ENCODE measurements at places on chromosomes 13 and 19.
A peak's percentile ranks its signal among the peaks of the same experiment; 100 is the strongest.

- DNase-seq: no peak
Measured at GRCh38 chr19:17951157-17951989, 15.5 kb upstream of the KCNN1 start.

DNA sequence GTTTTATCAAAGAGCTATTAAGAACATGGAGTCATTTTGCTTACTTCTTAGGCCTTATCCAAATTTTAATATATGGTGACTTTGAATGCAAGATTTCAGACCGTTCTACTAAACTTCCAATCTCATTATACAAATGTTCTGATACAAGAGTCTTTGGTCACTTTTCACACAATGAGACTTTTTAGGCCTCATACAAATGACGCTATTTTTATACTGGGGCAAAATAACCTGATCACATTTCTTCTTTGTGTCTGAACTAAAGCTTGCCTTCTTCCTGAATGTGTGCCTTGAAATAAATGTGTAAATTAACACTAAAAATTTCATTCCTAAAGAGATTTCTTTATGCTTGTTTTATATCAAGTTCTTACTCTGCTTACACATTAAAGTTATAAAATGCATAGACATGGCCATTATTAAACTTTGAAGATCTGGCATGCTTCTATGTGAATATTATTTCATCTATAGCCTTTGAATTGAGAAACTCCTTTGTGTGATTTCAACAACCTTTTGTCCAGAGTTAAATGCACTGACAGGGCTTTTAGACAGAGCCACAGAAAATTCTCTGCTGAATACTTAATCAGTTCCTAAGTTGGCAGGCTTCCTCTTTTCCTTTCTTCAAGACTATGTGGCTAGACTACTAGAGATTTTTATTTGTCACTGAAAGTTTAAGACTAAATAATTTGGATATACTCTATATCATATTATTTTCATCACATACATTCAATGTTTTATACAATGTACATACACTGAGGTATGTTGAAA, 86.1 kb downstream of the EDNRB start:
- DNase-seq: peak; percentile 71

DNA sequence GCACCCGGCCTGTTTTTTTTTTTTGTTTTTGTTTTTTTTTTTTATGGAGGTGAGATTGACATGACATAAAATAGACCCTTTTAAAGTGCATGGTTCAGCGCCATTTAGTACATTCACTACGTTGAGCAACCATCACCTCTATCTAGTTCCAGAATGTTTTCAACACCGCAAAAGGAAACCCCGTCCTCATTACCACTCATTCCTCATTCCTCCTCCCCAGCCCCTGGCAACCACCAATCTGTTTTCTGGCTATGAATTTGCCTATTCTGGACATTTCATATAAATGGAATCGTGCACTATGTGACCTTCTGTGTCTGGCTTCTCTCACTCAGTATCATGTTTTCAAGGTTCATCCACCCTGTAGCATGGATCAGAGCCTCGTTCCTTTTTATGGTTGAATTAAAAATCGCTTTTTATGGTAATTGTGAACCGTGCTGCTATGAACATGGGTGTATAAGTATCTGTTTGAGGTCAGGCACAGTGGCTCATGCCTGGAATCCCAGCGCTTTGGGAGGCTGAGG, 9.9 kb upstream of the ADGRE5 start:
- no peak for DNase-seq

DNA sequence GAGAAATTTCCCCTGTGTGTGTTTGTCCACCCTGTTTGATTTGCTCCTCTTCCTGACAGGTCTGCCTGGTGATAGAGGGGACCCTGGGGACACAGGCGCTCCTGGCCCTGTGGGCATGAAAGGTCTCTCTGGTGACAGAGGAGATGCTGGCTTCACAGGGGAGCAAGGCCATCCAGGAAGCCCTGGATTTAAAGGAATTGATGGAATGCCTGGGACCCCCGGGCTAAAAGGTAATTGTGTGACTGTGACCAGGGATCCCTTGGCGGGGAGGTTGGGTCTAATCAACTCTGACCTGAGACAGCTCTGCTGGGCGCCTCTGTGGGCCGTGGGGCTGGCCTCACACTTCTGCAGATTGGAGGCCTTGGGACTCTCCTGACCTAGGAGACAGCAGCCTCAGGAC, 81.4 kb downstream of the RAB20 start:
- DNase-seq: no peak

- no peak for DNase-seq
Measured at GRCh38 chr13:110068176-110068473, 238.8 kb downstream of the COL4A1 start.

DNA sequence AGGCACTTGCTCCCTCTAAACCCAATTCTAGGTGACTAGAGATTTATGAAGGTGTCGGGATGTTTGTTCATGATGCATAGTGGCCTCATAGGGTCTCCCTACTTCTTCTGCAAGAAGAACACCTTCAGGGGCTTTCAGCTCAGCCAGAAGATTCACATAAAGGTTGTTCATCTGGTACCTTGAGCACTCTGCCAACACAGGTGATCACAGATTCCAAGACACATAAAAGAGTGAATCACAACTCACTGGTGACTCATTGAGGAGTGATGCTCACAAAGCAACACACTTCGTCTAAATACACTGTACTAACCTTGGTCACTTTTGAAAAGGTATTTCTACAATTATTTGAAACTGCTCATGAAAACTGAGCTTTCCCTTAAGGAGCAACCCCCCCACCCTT, 6.8 kb upstream of the ZNF324 start:
- DNase-seq: no peak

DNA sequence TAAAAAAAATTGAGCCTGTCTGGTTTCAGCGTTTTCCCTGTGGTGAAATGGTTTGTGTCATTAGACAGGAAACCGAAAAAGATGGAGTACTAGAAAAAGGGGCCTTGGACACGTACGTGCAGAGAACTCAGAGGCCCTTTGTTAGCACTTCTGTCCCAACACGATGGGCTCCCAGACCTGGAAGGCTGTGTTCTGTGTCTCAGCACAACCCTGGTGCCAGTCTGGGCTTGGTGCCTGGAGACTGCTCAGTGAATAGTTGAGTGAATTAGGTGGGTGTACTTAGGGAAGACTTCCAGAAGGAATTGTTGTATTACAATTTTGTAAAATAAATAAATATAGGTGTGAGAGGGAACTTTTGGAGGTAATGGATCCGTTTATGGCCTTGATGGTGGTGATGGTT, 8.7 kb downstream of the ZNF71 start:
- peak; percentile 80 for DNase-seq

GRCh38 chr13:97434397-97435201, 630 bp downstream of the RAP2A start:
- DNase-seq: peak; percentile 56

- no peak for DNase-seq
Measured at GRCh38 chr13:94993616-94994015, 281.3 kb upstream of the SOX21 start.

DNA sequence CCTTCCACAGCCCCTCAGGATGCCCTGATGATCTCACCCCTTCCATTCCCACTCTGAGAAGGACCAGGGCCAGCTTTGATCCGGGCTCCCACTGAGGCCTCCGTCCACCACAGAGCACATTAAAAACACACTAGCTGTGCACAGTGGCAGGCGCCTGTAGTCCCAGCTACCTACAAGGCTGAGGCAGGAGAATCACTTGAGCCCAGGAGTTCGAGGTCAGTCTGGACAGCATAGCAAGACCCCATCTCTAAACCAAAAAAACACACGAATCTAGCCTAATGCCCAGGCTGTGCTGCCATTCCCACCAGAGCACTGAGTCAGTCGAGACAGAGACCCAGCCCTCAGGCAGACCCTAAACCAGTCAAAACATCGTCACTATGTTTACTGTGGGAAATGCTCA, 14.1 kb downstream of the RFX1 start:
- DNase-seq: no peak

DNA sequence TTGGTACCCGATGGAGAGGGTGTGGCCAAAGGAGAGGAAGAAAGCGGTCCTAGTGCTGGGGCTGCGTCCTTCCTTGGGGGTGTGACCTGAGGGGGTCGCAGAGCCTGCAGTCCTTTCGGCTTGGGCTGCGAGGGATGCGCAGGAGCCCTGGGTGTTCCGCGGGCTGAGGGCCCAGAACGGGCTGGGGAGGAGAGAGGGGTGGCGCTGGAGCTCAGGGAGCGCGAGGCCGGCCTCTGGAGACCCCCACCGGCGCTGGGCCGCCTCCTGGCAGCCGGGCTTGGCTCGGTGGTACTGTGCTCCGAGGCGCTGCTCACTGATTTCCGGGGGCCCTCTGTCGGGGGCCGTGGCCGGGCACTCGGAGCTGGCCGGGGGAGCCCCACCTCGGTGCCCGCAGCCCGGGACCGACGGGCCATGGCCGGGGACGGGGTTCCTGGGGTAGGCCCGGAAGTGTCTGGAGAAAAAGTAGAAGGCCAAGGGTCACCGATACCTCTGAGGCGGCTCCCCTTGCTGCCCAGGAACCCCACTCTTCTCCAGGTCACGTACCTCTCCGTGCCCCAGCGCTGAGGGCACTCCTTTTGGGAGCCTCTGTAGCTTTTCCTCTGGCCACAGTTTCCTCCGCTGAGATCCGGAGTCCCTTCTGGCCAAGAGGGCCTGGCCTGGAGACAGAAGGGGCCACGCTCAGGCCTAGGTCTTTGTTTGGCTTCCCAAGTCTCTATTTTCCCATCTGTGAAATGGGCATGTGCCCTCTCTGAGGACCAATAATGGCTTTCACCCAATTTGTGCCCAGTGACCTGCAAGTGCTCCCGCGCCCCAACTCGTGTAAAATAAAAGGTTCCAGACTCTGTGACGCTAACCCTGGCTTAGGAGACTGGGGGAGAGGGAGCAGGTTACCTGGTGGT, 1.6 kb downstream of the PRR36 start:
- DNase-seq: no peak

GRCh38 chr19:3656073-3656746, 29.6 kb upstream of the CACTIN start:
- DNase-seq: no peak

- DNase-seq: no peak
Measured at GRCh38 chr19:5850743-5851293, 431 bp downstream of the FUT3 start.

DNA sequence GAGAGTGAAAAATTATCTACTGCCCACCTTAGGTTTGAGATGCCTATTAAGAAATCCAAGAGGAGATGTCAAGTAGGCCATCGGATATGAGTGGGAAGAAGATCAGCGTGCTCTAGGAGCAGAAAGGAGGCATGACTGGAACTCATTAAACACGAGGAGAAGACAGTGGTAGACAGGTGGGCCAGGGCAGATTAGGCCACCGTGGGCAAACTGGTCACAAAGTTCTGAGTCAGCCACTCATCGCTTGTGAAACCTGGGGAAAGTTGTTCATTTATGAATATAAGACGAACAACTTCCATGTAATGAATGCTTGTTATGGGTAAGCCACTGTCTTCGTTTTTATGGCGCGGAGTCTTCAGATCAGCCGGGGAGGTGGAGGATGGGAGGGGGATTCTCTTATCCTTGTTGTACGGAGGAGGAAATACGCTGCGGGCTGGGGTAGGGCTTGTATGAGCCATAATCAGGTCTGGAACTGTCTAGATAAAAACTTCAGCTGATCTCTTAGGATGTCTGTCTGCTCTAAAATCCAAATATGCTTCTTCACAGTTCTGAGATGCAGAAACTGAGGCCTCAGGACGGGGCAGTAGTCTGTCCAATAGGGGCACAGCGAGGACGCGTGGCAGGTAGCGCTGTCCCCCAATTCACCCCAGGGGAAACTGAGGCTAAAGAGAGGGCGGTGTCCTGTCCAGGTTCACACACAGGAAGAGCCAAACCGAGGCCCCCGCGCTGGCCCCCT, 1.1 kb upstream of the ZNF444 start:
- no peak for DNase-seq

DNA sequence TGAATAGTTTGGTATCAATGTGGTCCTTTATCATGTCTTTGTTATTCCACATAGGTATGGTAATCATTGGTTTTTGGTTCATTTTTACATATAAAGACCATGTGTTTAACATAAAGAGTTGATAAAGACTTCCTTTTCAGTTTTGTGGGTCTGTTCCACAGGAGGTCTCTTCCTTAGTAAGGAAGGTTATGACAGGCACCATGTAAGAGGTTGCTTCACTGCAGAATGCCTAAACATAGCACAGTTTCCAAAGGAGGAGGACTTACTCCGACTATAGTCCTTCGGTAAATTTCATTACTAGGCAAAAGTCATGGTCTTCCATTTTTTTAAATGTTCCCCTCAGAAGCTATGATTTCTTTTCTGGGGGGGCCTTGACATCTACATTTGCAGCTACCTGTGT, 27.1 kb upstream of the PCDH17 start:
- no peak for DNase-seq

GRCh38 chr13:93614776-93615175, 388.2 kb downstream of the GPC6 start:
- DNase-seq: no peak

GRCh38 chr19:17842663-17843291, 5.0 kb downstream of the JAK3 start:
- DNase-seq: no peak

- no peak for DNase-seq
Measured at GRCh38 chr13:18996221-18996620, 185.4 kb downstream of the TUBA3C start.

DNA sequence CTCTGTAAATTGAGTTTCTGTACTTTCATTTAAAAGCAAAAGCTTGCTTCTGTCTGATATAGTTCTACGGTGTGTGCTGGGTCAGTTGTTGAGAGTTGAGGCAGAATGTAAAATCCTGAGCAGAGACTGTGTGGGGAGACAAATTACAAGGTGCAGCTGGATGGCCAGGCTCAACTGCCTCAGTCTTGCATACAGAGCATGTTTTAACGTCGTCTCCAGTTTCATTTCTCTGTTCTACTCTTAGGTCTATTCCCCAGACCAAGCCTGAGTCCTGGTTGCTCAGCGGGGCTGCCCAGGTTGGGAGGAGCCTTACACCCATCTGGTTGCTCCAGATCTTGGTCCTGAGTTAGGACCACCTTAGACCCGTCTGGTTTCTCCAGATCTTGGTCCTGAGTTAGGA, 54.4 kb upstream of the MEDAG start:
- no peak for DNase-seq

GRCh38 chr13:102569488-102569887, 27.3 kb upstream of the TPP2 start:
- DNase-seq: peak; percentile 63

DNA sequence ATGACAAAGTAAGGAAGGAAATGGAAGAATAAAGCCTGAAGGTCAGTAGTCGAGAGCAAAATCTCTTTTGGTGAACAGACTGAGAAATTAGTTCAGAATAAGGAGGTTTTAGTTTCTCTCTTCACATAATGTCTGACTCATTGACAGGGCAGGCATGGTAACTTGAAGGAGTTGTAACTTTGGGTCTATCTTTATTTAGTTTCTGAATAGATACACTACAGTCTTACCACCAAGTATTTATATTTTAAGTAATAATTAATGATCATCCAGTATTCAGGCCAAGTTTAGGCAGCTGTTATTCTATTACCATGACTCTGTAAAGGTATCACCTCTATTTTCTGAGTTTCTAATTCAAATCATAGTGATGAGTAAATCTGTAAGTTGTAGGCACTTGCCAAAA, 219.9 kb downstream of the SPRY2 start:
- DNase-seq: no peak

- DNase-seq: no peak
Measured at GRCh38 chr13:62613819-62614218, 1198.2 kb upstream of the PCDH20 start.

DNA sequence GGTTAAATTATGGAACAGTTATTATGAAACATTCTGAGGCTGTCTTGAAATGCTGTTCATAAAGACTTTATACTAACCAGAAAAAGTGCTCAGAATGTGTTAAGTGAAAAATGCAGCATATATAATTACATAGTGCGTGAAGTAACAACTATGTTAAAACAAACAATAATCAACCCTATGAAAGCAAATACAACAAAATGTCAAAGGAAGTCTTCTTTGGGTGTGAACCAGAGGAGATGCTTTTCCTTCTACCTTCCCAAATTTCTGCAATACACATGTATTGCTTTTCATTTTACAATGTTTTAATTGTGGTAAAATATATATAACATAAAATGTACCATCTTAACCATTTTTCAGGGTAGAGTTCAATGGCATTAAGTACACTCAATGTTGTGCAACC, 45.7 kb downstream of the F2RL3 start:
- DNase-seq: no peak
